ENCODE measurements at places on chromosomes 13 and 19.

DNA sequence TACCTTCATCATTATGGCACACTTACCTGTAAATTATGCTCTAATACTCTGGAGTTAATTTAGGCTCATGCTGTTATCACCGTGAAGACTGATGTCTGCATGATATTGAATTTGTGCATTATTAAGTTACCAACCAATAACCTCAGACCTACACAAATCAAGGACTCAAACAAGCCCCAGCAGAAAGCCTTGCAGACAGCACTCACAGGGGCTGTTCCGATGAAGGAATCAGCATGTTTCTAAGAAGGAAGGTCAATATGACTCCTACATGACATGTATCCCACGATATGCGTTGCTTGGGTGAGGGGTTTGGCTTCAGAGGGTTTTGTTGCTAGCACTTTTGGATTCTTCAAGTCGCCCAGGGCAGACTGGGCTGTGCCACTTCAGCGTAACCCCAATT, 1071.2 kb upstream of the SLC10A2 start:
- DNase-seq, result no peak

DNA sequence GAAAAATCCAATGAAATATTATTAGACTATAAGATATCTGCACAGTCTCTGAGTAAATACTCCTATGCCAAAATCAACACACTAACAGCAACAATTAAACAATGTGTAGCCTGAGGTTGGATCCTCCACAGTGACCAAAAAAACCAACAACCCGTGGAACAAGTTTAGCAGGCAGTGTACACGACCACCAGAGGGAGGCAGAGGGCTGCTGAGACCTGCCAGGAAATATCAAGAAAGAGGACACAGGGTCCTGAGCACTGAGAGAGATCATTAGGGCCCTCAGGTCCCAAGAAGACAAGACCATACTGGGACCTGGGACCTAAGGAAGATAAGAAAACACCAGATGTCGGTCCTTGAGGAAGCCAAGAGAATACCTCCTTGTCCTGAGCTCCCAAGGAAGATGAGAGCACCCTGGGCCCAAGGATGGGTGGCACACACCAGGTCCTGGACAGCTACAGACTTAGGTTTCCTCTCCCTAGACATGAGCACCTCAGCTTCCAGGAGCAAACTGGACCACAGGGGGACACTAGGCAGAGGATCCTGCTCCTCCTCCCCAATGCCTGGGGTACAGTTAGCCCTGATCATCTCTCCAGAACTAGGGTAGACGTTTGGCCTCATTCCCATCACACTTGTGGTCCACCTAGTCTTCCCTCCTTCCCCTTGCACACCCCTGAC, 822 bp upstream of the ZNF274 start:
- DNase-seq, result peak; percentile 29

GRCh38 chr13:109602356-109602755, 184.0 kb downstream of the IRS2 start:
- no peak for DNase-seq

GRCh38 chr19:10624585-10624984, 768 bp upstream of the SLC44A2 start:
- DNase-seq, result no peak

DNA sequence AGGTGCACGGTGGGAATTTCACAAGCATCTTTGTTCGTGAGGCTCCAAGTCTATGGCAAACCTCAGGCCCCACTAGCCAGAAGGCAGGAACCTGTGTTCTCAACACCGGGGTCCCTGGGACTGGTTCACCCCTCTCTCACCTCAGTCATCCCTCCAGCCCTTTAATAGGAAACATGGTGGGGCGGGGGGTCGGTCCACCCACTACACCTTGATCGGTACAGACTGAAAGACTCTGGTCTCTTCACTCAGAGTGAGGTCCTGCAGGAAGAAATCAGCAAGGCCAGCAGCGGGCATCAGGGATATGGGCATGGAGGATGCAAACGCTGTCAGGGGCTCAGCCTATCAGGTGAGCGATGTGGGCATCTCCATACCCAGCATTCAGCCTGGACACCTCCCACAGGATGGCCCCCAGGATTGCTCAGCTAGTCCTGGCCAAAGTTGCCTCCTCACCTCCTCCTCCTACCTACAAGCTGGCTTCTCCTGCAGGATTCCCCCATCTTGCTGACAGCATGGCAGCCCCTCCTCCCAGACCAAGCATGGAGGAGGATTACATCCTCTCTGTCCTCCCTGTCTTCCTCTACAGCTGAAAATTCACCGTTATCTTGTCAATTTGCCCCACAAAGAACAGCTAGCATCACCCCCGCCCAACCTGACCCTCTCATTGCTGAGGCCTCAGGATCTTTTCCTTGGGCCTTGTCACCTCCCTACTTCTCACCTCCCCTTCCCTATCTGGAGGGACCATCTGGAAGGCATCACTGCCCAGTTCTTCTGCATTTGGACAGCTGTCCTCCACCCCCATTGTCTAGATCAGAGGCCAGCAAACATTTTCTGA, 37.3 kb upstream of the CD33 start:
- no peak for DNase-seq

GRCh38 chr19:55456347-55456746, 5.1 kb downstream of the ISOC2 start:
- DNase-seq, result no peak

DNA sequence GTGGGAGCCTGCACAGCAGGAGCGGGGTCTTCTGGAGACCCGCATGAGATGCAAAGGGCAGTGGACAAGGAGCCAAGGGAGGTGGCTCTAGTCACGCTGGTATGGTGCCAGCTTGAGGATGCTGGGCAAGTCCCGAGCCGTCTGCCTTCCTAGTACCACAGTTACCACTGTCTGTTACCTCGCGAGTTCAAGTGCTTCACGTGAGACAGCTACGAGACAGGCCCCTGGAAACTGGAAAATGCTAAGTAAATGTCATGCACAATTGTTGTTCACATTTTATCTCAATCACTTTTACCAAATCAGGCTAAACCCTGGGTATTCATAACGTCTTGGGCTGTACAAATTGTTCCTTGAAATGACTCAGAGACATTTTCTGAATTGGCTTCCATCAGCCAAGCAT, 155.7 kb downstream of the TNFRSF19 start:
- DNase-seq, result no peak

- DNase-seq, result no peak
Measured at GRCh38 chr13:108690726-108691125, 61.3 kb downstream of the MYO16 start.

GRCh38 chr19:1065606-1066109, 1.3 kb upstream of the ARHGAP45 start:
- no peak for DNase-seq

GRCh38 chr19:6141217-6141616, 5.8 kb downstream of the ACSBG2 start:
- DNase-seq, result no peak

DNA sequence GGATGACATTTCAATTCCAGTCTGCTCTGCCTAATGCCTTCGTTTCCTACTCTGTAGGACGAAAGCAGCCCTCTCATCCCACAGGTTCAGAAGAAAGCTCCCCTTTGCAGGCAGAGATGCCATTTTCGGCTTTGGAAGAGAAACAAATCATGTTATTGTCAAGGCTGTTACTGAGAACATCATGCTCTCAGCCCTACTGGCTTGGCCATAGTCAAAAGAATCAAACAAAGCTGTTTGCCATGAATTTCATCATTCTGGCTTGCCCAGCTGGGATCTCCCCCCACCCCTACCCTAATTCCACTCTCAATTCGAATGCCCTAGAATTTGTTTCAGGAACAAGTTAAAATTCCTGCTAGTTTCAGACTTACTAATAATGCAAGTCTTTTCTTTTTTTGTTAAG, 162.3 kb upstream of the SERP2 start:
- DNase-seq, result no peak

- no peak for DNase-seq
Measured at GRCh38 chr13:102402290-102402689, 442 bp upstream of the FGF14 start.

DNA sequence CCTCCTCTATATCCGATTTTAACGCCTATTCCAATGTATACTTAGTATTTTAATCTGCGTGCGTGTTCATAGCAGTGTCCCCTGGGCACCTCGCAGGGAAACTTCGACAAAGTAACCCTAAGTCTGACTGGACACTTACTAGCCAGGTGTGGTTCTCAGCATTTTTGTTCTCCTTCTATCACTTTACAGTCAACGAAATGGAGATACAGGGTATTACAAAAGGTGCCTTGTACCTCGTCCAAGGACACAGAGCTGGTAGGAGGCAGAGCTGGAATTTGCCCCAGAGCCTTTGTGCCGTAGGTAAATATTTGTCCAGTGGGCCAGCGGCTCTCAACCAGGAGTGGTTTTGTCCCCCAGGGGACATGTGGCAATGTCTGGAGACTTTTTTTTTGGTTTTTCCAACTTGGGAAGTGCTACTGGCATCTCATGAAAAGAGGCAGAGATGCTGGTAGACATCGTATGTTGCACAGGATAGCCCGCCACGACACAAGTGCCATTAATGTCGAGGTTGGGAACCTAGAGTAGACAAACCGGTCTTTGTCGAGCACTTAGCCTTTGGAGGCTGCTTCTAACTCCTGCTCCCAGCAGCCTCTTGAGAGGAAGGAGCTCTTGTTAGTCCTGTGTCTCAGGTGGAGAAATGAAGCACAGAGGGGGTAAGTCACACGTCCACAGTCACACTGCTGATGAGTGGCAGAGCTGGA, 1.1 kb downstream of the ZNF444 start:
- DNase-seq, result no peak

DNA sequence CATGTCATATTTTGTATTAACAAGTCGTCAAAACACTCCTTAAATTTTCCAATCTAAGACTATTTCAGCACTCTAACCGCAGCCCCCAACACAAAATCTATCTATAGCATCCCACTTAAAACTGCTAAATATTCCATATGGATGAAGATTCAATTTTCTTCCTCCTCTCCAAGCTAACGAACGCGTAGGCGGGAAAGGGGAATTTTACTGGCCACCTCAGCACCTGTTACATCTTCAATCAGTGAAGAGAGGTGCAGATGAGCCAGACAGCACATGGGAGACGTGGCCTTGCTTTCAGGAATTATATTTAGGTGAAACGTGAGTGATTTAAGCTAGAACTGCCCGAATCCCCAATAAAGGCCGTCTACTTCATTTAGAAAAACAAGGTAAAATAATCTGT, 1.1 kb downstream of the RBM26 start:
- DNase-seq, result no peak

DNA sequence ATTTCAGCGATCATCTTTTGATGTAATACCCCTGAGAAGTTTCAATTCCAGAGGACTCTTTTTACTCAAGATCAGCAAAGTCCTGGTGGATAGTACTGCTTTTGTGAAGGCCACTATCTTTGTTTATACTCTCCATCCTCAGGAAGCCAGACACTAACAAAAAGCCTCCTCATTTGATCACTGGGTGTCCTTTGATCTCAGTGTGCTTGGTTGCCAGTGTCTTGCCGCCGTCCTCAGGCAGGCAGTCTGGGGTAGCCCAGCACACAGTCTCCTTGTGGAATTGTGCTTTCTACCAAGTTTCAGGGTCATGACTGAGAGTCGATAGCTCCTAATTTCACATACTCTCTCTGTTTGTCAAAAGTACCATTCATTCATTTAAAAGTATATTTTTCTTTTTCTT, 762.2 kb downstream of the EFNB2 start:
- DNase-seq, result no peak

DNA sequence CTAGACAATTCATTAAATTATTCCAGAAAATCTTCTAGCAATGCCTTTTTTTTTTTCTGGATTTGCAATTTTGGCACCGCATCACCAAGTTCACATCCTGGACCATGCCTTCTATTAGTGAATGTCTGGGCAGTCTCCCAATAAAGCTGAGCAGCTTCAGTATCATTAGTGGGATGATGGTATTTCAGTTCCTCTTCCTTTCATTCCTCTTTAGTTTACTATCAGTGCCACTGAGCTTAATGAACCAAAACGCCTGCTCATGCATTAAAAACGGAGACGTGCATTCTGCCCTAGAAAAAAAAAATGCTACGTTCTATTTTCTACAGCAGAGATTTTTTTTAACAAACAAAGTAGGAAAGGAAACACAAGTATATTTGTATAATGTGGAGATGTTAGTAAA, 343.0 kb downstream of the PCDH9 start:
- DNase-seq, result no peak

DNA sequence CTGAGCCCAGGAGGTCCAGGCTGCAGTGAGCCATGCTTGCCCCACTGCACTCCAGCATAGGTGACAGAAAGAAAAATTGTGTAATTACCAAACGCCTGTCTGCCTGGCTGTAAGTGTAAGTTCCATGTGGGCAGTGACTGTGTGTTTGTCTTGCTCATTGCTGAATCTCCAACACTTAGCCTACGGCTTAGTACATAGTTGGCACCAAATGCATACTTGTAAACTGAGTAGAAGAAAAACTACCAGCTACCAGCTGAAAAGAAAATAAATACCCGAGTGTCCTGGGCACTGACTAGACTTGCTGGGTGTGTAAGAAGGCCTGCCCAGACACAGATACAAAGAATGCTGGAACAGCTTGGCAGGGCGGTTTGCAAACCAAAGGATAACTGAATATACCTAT, 2.7 kb upstream of the CEBPG start:
- no peak for DNase-seq

GRCh38 chr19:18870531-18871172, 25.3 kb downstream of the CERS1 start:
- DNase-seq, result no peak

DNA sequence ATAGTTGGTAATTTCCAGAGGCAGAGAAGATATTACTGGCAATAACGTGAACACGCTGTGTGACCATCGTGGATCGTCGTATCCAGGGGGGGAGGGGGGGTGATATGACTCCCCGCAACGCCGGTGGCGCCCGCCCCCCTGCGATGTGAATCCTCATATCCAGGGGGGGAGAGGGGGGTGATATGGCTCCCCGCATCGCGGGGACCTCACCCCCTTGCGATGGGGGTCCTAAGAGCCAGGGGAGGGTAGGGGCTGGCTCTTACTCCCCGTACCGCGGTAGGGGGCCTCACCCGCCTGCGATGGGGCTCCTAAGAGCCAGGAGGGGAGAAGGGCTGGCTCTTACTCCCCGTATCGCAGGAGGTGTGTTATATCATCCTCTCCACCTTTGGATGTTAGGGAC, 31.3 kb upstream of the RGCC start:
- no peak for DNase-seq

DNA sequence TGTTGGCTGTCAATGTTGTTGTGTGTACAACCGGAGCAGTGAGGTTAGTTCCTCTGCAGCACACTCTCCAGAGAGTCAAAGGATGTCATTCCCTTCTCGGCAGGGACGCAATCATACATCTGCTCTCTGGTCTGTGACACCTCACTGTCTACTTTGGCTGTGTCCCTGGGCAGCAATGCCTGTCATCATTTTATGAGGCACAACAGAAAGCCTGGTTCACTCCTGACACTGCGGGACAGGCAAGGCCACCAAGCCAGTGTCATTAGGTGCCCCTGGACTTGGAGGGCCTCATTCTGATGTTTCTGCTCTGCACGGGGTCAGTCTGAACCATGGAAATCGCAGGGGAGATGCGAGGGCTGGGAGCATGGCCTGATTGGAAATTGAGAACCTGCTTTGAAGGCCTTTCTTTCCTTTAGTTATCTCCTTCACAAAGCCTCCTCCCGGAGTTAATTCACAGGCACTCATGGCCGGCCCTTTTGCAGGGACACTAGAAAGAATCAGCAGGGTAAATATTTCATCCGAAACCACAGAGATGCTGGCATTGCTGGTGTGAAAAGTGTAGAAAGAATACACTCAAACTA, 284.4 kb downstream of the ZNF536 start:
- DNase-seq, result no peak

Measured in activated gamma-delta T cell treated with anti-CD3 and anti-CD28 coated beads, Interleukin-2, amount 50 U/mL, for 16 hours (primary cell).